ENCODE measurements at places on chromosomes 4 and X. TPM values are rescaled to one million over a fixed set of nuclear protein-coding genes. Genes with fewer than 3 reads are reported as not detected.
A peak's percentile ranks its signal among the peaks of the same experiment; 100 is the strongest.

SMIM10L2A gene
- total RNA-seq, result 0.24 TPM

HSFX1 gene
- 1.00 TPM for total RNA-seq

RIBC1 gene
- total RNA-seq, result 1.8 TPM

GPRASP1 gene
- 5.9 TPM for total RNA-seq

SSX2B gene
- total RNA-seq, result not detected

LANCL3 gene
- total RNA-seq, result 0.07 TPM

OFD1 gene
- 66.7 TPM for total RNA-seq

COL4A5 gene
- 0.21 TPM for total RNA-seq

CENPE gene
- total RNA-seq, result 60.1 TPM

DNA sequence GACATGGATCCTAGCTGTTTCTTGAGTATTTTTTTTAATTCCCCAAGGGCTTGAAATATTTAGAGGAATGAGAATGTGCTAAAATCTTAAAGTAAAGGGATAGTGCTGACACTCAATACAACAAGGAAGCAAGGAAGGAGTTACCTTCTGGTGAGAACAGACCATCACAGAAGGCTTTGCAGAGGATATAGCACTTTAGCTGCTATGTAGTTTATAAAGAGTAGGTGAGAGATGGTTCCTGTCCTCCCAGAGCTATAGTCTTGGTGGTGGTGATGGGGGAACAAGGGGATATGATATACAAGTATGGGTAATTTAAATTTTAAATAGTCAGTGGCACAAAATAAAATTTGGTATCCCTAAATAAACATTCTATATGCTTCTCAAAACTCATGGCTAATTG lies 47.6 kb downstream of the MTHFD2L start:
- DNase-seq, result no peak

- no peak for DNase-seq
Measured at GRCh38 chr4:2783790-2784189, 9.1 kb upstream of the SH3BP2 start.

GRCh38 chr4:3201718-3202702 lies 46.9 kb upstream of the MSANTD1 start:
- DNase-seq, result peak; percentile 78

GRCh38 chrX:9515973-9516538 lies 51.2 kb downstream of the TBL1X start:
- DNase-seq, result no peak

- no peak for DNase-seq
Measured at GRCh38 chr4:169861593-169861992, 103.8 kb upstream of the HPF1 start.

GRCh38 chrX:2901367-2902036 lies 27.6 kb downstream of the ARSD start:
- no peak for DNase-seq

- DNase-seq, result no peak
Measured at GRCh38 chr4:57102050-57102624, 8.0 kb downstream of the IGFBP7 start.

DNA sequence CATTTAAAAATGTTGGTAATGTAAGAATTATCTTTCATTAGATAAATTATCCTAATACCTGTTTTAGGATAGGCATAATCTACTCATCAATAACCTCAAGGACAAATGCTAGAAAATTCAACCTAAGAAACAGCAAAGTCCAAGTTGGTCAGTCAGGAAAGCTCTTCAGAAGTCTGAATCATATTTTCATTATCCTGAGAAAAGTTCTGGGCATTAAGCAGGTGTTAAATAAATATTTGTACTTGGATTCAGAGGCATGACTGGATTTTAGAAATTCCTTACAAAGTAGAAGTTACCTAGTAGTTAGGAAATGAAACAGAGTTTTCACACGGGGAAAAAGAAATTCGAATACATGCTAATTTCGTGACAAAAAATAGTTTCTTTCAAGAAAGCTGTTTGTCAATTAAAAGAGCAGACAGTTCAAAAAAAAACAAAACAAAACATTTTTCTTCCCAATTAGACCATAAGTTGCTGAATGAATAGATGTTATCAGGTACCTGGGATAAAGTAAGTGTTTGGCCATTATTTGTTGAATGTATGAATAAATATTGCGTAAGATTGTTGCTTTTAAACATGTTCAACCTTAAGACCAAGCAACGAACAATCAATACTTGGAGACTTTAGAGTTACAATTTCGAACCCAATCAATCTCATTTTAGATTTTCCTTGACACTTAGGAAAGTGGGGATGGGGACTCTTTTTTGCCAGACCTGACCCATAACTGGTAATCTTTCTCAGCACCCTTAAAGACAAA lies 48.5 kb downstream of the MAD2L1 start:
- DNase-seq, result no peak

DNA sequence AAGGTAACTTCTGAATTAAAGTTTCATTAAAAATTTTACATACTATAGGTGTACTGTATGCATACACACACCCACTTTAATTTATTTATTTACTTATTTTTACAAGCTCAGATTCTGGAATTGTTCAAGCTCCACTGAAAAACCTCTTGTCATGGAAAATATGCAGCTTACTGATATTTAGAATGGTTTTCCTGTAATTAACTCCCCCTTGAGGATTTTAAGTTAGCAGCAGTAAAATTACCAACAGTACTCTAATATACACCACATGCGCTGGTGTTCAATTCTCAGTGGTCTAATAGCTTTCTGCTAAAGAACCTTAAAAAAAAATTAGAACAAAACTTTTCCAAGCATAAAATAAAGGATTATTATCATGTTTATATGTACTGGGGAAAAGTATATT lies 12.0 kb downstream of the MAB21L2 start:
- no peak for DNase-seq

DNA sequence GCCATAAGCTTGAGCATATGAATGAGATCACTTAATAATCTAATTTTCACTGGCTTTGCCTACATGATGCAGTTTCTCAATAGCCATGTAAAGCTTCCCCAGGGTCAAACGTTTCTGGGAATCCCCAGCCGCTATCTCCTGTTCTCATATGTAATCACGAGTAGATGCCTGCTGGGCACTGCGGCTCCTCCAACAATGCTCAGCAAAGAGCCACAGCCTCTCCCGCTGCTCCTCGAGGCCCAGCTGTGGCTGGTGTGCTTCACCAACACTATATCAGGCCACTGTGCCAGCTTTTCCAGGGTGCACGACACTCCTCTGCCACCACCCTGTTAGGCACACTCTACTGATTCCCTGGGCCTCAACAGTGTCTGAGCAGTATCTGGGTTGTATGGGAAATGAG lies 78.3 kb upstream of the RASGEF1B start:
- DNase-seq, result no peak

DNA sequence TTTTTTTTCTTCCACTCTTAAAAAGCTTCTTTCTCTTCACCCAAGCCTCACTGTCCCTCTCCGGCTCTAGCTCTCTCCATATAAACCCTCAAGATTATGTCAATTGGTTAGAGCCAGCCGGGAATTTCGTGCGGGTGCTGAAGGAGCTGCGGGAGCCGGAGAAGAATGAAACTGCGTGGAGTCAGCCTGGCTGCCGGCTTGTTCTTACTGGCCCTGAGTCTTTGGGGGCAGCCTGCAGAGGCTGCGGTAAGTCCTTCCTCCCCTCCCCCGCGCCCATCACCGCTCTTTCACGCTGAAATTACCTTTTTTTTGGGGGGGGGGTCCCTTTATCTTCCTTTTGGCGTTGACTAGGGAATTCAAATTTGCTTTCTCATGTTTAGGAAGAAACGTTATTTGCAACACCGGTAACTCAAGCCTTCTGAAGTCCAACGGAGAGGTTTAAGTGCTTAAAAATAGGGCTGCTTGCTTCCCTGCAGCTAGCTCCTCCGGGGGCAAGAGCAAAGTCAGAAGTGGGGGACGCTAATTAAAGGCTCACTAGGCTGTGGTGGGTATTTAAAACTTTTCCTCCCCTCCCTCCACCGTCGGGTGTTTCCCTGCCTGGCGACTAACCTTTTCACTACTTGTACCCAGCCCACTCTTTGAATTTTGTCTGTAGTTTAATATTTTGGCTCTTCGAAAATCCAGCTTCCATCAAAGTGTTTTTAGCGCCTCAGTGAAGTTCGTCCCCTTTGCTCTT lies 491 bp downstream of the COL4A5 start:
- DNase-seq, result no peak

DNA sequence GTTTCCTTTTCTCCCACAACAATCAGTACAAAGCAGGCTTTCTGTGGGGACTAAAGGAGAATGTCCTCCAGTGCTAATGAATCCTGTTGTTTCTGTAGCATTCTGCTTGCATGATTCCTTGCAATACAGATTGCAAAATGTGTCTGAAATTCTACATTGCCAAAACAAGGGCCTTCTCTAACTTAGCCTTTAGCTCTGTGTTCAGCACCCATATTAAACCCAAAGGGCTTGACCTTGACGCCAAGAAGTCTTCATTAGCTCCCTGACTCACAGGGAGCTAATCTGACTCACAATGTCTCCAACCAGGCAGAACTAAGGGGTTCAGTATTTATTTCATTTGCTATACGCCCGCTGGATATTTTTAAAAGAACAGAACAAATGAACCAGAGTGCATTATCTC lies 241.4 kb upstream of the CLNK start:
- no peak for DNase-seq

DNA sequence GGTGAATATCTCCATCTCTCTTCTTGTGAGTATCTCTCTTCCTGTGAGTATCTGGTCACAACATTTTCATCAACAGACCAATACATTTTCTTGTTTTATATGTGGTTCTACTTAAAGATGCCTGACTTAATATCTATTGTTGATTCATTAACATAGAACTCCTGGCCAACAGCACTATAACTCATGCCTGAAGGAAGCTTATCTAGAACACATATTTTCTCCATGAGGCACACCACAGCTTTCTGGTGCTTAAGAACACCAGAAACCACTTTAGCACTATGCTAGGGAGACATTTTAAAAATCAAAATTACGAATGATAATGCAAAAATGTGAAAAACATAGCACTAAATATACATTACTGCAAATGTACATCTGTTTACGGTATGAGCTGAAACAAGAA lies 190.4 kb downstream of the GABRB1 start:
- no peak for DNase-seq

DNA sequence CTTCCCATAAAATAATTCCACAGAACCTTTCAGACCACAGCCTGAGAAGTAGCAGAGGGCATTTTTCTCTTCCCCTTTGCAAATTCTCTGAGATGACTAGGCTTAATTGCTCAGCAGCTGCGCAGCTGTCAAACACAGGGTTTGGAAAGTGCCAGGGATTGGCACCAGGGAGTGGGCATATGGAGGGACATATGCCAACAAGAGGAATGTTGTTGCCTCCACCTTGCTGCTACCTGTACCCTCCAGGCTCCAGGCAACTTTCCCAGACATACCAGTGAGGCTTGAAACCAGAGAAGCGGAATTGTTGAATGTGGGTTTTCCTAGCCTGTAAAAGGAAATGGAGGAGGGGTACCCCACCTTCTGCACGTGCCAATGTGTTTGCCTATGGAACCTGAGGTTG lies 256.2 kb upstream of the GPR101 start:
- DNase-seq, result no peak

DNA sequence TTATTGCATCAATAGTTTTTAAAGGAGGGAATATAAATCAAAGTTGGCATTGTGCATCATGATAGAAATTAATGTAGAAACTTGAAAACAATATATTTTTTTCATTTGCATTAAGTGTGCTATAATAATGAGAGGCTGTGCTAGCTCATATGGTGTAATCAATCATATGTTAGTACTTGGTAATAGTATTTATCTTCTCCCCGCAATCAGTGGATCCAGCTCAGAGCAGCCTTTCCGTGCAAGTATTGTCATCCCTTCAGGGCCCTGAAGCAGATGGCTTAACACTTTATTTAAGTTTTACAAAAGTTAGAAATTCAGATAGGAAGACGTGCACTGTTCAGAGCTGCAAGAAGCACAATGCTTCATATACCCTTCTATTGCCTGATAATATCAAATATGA lies 616.3 kb upstream of the ATOH1 start:
- no peak for DNase-seq

DNA sequence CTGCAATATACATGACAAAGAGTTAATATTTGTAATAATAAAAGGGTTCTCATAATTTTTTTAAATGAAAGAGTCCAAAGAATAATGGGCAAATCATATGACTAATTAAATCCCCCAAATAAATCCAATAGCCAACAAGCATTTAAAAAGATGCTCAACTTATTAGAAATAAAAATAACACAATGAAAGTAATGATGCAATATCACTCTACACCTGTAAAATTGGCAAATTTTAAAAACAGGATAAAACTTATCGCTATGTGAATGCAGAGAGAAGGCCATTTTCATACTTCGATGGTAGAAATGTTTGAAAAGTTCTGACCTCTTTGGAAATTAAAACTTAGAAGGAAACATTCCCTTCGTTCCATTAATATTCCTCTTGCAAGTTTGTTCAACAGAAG lies 1.9 kb downstream of the F8 start:
- DNase-seq, result no peak

DNA sequence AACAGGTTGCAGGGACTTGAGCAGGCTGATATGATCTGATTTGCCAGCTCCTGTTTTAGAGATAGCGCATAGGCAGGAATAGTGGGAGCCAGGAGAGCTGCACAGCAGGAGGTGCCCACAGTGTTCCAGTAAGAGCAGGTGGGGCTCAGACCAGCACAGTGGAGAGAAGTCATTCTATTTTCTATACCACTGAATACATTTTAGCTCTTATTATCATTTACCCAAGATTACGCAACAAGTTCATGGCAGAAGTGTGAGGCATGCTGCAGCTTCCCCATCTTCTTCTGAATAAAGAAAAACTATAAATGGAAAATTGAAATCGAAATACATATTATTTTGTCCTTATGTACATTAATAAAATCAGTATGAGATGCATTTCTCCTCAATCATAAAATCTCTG lies 114.7 kb upstream of the EDNRA start:
- no peak for DNase-seq

DNA sequence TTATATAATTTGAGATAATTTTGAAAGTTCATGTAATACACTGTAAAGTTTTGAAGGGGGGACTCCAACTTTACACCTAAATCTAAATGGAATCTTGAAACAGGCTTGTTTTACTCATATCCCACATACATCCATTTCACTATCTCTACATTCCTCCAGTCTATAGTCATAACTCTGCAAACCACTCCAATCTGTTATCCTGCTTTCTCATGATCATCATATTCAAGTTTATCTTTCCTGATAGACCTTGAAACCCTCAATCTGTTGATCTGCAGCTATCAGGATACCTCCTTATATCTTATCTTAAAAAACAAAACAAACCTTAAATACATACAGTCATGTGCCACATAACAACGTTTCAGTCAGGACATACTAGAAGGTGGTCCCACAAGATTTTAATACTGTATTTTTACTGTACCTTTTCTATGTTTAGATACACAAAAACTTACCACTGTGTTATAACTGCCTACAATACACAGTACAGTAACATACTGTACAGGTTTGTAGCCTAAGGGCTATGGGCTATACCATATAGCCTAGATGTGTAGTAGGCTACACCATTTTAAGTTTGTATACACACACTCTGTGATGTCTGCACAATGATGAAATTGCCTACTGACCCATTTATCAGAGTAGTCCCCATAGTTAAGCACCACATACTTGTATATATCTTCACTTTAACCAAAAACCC lies 14.0 kb downstream of the CHIC2 start:
- no peak for DNase-seq

GRCh38 chrX:124010566-124010965 lies 49.1 kb downstream of the STAG2 start:
- no peak for DNase-seq
